ENCODE measurements at places on chromosomes 2 and 18.

GRCh38 chr18:34773961-34774766, 64.1 kb downstream of the DTNA start:
- DNase-seq, result no peak

- DNase-seq, result no peak
Observed at GRCh38 chr2:158477202-158477601, 20.4 kb downstream of the PKP4 start.

- no peak for DNase-seq
Observed at GRCh38 chr2:239065962-239066361, 218.1 kb downstream of the TWIST2 start.

- DNase-seq, result no peak
Observed at GRCh38 chr18:45978084-45978483, 11.0 kb upstream of the EPG5 start.

DNA sequence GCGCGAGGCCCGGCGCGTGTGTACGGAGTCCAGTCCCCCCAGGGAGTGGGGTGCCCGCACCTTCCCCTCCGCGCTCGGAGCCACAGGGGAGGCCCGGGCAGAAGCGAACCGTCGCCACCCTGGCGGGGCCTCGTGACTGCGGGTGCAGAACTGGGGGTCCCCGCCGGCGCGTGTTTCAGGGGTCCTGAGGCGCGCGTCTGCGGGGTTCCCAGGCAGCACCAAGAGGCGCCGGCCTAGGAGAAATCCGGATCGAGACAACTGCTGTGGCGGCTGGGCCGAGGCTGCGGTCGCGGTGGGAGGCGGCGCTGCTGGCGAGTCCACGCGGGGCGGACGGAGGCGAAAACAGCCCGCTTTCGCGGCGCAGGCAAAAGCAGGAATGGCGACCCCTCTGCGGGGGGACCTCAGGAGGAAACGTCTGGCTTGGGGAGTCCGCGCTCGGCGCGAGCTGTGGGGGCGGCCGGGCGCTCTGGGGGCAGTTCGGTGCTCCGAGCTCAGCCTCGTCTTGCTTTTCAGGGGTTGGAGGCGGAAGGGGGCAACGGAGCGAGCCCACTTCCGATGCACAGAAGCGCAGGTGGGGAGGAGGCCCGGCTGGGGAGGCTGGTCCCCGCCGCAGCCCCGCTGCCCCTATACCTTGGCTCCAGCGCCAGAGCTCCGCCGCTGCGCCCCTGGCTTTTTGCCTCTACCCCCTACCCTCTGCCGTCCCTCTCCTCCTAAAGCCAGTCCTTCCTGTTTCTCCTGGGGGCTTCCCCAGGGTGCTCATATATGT, 81.5 kb upstream of the LDLRAD4 start:
- DNase-seq, result no peak

- no peak for DNase-seq
Observed at GRCh38 chr2:69306393-69306821, 80.6 kb downstream of the GFPT1 start.

GRCh38 chr18:47737956-47738355, 192.5 kb downstream of the SMAD2 start:
- DNase-seq, result no peak

DNA sequence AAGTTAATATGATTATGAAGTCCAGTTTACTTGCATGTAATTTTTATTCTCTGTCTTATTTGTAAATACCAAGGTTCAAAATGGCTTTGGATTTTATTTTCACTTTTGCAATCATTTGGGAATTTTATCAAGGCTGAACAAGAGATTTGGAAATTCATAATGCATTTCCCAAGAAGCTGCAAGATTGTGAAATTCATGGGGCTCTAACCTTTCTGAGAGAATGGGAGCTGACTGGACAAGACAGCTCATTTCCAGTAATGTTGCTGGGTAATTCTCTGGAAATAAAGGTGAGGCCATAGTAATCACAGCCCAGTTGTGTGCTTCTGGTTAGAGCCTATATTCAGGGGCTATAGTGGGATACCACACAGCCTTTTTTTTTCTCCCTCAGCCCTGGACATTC, 21.5 kb upstream of the NABP1 start:
- DNase-seq, result no peak

DNA sequence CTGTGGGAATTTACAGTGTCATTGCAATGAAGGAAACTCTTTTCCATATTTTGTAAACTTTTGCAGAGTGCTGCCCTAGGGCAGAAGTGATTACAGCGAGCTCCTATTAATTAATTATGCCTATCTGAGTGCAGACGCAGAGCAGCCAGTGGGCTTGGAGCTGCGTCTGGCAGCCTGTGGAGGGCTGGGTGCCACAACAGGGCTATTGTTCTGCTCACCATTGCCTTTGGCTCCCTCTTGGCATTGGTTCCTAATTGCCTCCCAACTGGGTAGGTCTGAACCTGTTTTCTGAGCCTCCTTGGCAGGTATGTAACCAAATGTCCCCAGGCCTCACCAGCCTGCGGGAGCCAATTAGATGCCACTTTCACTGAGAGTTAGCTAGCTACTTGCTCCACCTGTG, 25.6 kb upstream of the ITGB6 start:
- DNase-seq, result no peak

DNA sequence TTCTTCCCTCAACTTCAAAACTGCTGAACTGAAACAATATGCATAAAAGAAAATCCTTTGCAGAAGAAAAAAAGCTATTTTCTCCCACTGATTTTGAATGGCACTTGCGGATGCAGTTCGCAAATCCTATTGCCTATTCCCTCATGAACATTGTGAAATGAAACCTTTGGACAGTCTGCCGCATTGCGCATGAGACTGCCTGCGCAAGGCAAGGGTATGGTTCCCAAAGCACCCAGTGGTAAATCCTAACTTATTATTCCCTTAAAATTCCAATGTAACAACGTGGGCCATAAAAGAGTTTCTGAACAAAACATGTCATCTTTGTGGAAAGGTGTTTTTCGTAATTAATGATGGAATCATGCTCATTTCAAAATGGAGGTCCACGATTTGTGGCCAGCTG, 8.4 kb downstream of the HOXD8 start:
- DNase-seq, result no peak

- DNase-seq, result no peak
Observed at GRCh38 chr2:205386109-205386508, 296.2 kb upstream of the NRP2 start.

- DNase-seq, result no peak
Observed at GRCh38 chr18:4264347-4264791, 190.7 kb downstream of the DLGAP1 start.

- no peak for DNase-seq
Observed at GRCh38 chr2:200845669-200846325, 18.7 kb downstream of the CLK1 start.

DNA sequence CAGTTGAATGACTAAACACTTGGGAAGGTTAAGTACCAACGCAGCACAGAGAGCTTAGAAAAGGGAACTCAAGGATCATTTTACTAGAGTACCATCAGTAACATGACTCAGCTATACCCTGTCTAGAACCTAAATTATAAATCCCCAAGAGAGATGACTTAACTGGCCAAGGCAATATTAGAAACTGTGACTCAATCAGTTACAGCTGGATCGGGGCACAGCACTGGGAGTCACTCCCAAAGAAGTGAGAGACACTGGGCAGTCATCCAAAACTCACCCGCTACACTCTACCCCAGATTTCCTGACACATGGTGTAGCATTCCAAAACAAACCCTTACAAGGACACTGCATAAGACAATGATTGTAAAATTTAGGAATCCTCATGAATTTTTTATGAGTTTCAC, 17.7 kb downstream of the IWS1 start:
- DNase-seq, result no peak

DNA sequence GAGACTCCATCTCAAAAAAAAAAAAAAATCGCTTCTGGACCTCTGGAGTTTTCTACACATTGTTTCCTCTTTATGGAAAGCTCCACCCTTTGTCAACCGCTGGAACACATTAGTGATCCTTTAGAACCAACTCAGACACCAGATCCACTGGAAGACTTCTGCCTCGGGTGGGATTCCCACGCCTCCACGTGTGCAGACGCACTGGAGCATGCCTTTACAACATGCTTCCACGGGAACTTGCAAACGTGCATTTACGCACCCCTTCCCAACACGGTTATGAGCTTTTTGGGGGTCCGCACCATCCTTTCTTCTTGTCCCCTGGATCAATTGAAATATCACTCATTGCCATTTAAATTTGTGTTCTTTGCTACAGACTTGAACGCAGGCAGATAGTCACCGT, 5.1 kb downstream of the CYS1 start:
- no peak for DNase-seq

- peak; percentile 29 for DNase-seq
Observed at GRCh38 chr2:231709636-231709980, 1.3 kb downstream of the PTMA start.

GRCh38 chr18:13611142-13611600, 115.2 kb downstream of the FAM210A start:
- DNase-seq, result no peak

DNA sequence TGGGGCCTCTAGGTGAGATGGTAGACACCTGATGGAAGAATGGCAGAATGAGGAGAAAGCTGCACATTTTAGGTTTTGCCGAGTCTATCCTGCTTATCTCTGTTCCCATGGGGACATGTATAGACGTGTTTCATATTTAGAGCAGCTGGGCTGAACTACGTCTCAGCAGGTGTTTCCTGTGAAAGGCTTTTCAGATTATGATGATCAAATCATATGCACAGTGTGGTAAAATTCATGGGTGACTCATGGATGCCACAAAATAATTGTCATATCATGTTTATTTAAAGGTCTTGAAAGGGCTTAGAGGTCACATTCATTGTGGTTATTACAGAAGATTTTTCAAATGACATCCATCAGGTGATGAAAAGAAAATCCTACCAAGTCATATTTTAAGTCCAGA, 90.5 kb downstream of the ICOS start:
- DNase-seq, result no peak

GRCh38 chr2:216918088-216918680, 58.3 kb upstream of the TNP1 start:
- no peak for DNase-seq

DNA sequence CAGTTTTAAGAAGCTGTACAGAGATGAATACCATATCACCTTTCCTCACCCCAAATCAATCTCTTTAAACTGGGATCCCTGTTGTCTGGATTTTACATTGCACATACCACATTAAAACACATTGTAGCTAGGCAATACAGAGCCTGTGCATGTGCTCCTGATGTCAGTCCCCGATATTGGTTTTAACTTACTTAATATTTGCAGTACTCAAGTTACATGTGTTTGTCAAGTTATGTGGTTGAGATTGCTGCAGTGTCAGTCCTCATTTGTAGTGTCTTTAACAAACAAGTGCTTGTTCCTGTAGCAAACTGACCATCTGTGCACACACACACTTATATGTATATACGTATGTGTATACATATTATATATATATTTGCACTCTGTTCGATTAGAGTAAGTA, 10.4 kb upstream of the UBE2E3 start:
- DNase-seq, result no peak

DNA sequence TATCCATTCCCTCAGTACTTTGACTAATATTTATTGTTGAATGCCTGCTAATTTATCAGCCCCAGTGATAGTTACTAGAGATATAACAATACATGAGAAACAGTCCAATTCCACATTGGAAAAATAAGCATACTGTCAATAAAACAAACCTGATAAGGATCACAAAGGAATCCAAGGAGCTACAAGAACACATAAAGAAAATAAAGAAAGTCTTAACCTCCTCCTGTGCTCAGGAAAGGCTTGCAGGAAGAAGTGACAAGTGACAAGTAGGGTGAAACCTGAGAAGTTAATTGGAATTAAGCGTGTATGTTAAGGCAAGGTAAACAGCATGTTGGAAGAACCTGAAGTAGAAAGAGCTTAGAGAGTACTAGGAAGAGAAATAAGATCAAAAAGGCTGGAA, 20.3 kb upstream of the ASNSD1 start:
- DNase-seq, result no peak

- DNase-seq, result no peak
Observed at GRCh38 chr2:203650860-203651613, 55.4 kb upstream of the CD28 start.

DNA sequence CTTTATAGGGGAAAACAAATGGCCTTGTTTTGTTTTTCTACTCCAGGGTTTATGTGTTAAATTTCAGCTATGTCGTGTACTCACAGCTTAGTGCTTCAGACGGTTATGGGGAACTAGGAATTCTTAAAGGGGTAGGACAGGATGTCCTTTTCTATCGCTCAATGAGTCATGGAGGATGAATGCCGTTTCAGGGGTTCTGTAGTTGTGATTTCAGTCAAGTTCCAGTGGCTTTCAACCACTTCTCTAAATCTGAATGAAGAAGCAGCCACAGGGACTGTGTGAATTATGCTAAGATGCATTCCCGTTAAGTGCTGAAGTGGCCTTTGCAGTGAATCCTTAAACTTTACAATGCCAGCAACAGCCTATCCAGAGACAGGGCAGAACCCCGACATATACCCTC, 1231.7 kb upstream of the ZEB2 start:
- no peak for DNase-seq
